ENCODE measurements at places on chromosomes 16 and 17. TPM values are rescaled to one million over a fixed set of nuclear protein-coding genes. Genes with fewer than 3 reads are reported as not detected.

- DNase-seq = peak; percentile 82
- H3K27me3 ChIP-seq = no peaks in the 10 kb centered on the region
- no peak overlapping the region for H3K4me3 ChIP-seq
- H3K4me1 ChIP-seq = peaks cover 47% of the 10 kb centered on the region
- no peaks in the 10 kb centered on the region for H3K36me3 ChIP-seq
Observed at GRCh38 chr17:78315355-78316114, 44.3 kb downstream of the SOCS3 start.

Gene SRCIN1
- 1.6 TPM for total RNA-seq

GRCh38 chr16:68444056-68444657, 4.2 kb downstream of the SMPD3 start:
- no peaks in the 10 kb centered on the region for H3K36me3 ChIP-seq
- DNase-seq = peak; percentile 41
- no peak overlapping the region for H3K27ac ChIP-seq
- H3K4me3 ChIP-seq = no peak overlapping the region
- peaks cover 63% of the 10 kb centered on the region for H3K27me3 ChIP-seq
- H3K4me1 ChIP-seq = peaks cover 8% of the 10 kb centered on the region

DNA sequence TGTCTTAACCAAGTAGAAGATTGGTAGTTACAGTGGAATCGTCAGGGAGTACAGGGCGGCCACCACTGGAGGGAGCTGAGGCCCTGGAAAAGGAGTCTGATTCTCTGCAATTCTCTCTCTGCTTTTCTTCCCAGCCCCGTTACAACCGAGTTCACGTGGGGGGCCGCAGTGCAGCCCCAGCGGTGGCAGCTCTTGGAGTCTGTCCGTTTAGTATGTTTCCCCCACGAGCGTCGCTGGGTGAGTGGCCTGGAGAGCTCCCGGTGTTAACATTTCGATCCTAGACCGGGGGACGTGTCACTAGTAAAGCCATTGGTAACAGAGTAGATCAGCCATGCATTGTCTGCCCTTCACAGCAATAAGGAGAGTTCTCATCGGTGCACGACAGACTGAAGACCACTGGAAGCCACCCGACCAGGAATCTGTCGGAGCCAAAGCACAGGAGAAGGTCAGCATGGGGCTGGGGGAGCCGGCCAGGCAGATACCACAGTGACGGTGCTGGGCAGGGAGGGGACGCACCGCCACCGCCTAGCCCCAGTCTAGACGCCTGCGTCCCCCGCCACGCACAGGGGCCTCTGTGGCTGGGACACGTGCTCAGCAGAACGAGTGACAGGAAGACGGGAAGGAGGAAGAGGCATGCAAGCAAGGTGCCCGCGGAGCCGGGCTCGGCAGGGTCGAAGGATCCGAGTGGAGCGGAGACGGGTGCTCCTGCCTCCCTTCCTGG, 15.7 kb downstream of the SLC16A3 start:
- H3K27ac ChIP-seq = peak overlapping the region; percentile 45
- H3K36me3 ChIP-seq = peaks cover 73% of the 10 kb centered on the region
- H3K4me3 ChIP-seq = no peak overlapping the region
- H3K27me3 ChIP-seq = no peaks in the 10 kb centered on the region
- peak; percentile 79 for DNase-seq

Gene GP1BA
- not detected for total RNA-seq

Gene GNG13
- total RNA-seq = not detected

GRCh38 chr17:64176556-64176955, 46.6 kb upstream of the ERN1 start:
- H3K4me1 ChIP-seq = no peaks in the 10 kb centered on the region
- no peaks in the 10 kb centered on the region for H3K36me3 ChIP-seq
- DNase-seq = no peak
- H3K27ac ChIP-seq = no peak overlapping the region
- H3K27me3 ChIP-seq = no peaks in the 10 kb centered on the region

GRCh38 chr16:67443265-67443664, 12.3 kb downstream of the HSD11B2 start:
- H3K36me3 ChIP-seq = no peaks in the 10 kb centered on the region
- H3K4me1 ChIP-seq = no peaks in the 10 kb centered on the region
- no peaks in the 10 kb centered on the region for H3K27me3 ChIP-seq
- no peak overlapping the region for H3K4me3 ChIP-seq

Gene NECAB2
- 0.76 TPM for total RNA-seq

Gene MYH11
- not detected for total RNA-seq

GRCh38 chr16:65700596-65700995, 578.7 kb upstream of the CDH11 start:
- H3K4me1 ChIP-seq = peaks cover 15% of the 10 kb centered on the region
- H3K27me3 ChIP-seq = no peaks in the 10 kb centered on the region
- DNase-seq = no peak

DNA sequence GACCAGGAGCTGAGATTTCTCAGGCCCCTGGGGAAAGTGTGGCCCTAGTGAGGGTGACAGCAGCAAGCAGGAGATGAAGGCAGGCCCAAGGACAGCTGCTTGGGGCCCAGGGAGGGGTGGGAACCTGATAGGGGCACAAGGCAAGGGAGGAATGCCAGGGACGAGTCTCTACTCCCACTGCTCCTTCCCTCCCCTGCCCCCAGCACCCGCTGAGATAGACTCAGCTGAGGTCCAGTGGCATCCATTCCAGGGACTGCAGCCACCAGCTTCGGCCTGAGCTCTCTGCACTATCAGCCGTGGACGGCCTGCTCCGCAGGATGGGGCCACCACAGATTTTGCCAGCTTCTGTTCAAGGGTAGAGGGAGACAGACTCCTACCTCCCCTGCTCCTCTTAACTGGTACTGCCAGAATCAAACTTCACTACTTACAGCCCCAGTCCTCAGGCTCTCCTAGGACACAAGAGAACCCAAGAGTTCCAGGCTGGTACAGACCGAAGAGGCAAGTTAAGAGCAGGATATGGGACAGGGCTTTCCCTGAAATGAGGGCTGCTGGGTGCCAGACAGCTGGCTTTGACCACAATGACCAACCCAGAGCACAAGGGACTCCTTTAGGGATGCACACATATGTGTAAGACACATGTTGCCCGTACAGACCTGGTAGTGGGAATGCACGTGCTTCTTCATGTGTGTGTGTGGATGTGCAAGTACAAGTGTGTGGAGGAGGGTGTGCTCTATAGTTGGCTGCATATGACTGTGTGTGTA, 5.5 kb downstream of the CACNB1 start:
- H3K4me3 ChIP-seq = no peak overlapping the region
- no peaks in the 10 kb centered on the region for H3K27me3 ChIP-seq
- H3K27ac ChIP-seq = no peak overlapping the region
- no peak for DNase-seq
- peaks cover 3% of the 10 kb centered on the region for H3K36me3 ChIP-seq
- peaks cover 16% of the 10 kb centered on the region for H3K4me1 ChIP-seq

Gene MOSMO
- total RNA-seq = 13.1 TPM

- no peak overlapping the region for H3K4me3 ChIP-seq
- no peak overlapping the region for H3K27ac ChIP-seq
- peaks cover 37% of the 10 kb centered on the region for H3K27me3 ChIP-seq
- H3K36me3 ChIP-seq = no peaks in the 10 kb centered on the region
Observed at GRCh38 chr16:73321853-73322252, 273.9 kb upstream of the ZFHX3 start.

Gene DNAAF8
- 0.72 TPM for total RNA-seq

Gene KRTAP2-2
- total RNA-seq = not detected

GRCh38 chr16:88804552-88805339, 1.2 kb downstream of the CDT1 start:
- peaks cover 55% of the 10 kb centered on the region for H3K36me3 ChIP-seq
- no peaks in the 10 kb centered on the region for H3K27me3 ChIP-seq
- no peak for DNase-seq
- peaks cover 15% of the 10 kb centered on the region for H3K4me1 ChIP-seq

- no peaks in the 10 kb centered on the region for H3K4me1 ChIP-seq
- H3K4me3 ChIP-seq = no peak overlapping the region
- DNase-seq = peak; percentile 54
- no peaks in the 10 kb centered on the region for H3K27me3 ChIP-seq
- H3K36me3 ChIP-seq = no peaks in the 10 kb centered on the region
- H3K27ac ChIP-seq = no peak overlapping the region
Observed at GRCh38 chr16:14289692-14290340, 218.7 kb downstream of the MRTFB start.

Gene HOXB3
- 46.1 TPM for total RNA-seq

- no peak overlapping the region for H3K4me3 ChIP-seq
- H3K4me1 ChIP-seq = no peaks in the 10 kb centered on the region
- H3K27me3 ChIP-seq = no peaks in the 10 kb centered on the region
- DNase-seq = no peak
- H3K27ac ChIP-seq = no peak overlapping the region
Observed at GRCh38 chr17:71528210-71528609, 592.6 kb upstream of the SOX9 start.

Gene LPO
- not detected for total RNA-seq

DNA sequence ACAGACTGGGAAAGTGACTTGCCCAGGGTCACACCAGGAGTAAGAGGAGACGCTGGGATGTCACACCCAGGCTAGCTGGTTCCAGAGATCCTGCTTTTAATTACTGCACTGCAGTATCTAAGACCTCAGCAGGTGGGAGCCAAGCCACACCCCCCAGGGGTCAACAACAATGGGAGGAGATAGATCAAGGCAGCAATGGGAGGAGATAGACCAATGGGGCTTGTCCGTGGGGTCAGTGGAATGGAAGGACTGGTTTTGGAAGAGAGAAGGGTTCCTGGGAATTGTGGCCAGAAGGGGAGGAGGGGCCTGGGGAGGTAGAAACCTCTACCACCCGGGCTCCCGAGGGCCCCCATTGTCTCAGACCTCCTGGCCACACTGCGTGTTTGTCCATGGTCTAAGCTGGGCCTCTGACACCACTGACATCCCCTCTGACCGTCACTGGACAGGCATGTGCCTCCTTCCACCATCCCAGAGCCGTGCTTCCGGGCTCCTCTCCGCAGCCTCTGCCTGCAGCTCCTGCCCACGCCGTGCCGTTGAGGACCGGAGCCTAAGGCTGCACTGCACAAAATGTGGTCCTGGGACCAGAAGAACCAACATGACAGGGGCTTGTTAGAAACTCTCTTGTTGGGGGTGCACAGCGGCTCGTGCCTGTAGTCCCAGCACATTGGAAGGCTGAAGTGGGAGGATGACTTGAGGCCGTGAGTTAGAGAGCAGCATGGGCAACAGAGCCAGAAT, 69.8 kb upstream of the RPH3AL start:
- H3K27me3 ChIP-seq = no peaks in the 10 kb centered on the region
- no peaks in the 10 kb centered on the region for H3K4me1 ChIP-seq
- H3K4me3 ChIP-seq = no peak overlapping the region
- no peak overlapping the region for H3K27ac ChIP-seq

Gene TSNAXIP1
- 1.6 TPM for total RNA-seq

Gene TEKT1
- not detected for total RNA-seq

DNA sequence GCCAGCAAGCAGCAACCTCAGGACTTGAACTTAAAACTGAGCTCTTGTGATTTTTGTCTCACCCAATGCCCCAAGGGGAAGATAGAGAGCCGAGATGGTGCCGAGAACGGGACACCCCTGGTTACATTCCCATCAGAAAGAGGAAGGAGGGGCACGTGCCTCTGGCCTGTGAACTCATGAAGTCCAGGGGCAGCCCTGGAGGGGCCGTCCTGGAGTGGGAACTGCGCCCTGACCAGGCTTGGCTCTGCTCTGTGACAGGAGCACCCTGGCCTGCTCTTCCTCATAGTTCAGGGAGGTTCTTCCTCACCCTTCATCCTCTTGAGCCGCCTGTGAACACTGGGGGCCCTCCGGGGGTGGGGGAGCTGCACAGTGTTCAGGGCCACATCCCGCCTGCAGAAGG, 130.3 kb upstream of the FOXF1 start:
- no peaks in the 10 kb centered on the region for H3K4me1 ChIP-seq
- H3K36me3 ChIP-seq = no peaks in the 10 kb centered on the region
- H3K27ac ChIP-seq = no peak overlapping the region
- H3K27me3 ChIP-seq = peaks cover 39% of the 10 kb centered on the region

- H3K4me1 ChIP-seq = no peaks in the 10 kb centered on the region
- H3K27ac ChIP-seq = no peak overlapping the region
- no peak overlapping the region for H3K4me3 ChIP-seq
- H3K27me3 ChIP-seq = no peaks in the 10 kb centered on the region
- H3K36me3 ChIP-seq = no peaks in the 10 kb centered on the region
- DNase-seq = peak; percentile 7
Observed at GRCh38 chr16:80084614-80085013, 456.2 kb upstream of the DYNLRB2 start.

GRCh38 chr16:2244301-2244700, 7.1 kb downstream of the ECI1 start:
- peaks cover 48% of the 10 kb centered on the region for H3K36me3 ChIP-seq
- no peaks in the 10 kb centered on the region for H3K4me1 ChIP-seq
- no peak for DNase-seq
- no peaks in the 10 kb centered on the region for H3K27me3 ChIP-seq

Gene VASN
- total RNA-seq = 5.4 TPM

DNA sequence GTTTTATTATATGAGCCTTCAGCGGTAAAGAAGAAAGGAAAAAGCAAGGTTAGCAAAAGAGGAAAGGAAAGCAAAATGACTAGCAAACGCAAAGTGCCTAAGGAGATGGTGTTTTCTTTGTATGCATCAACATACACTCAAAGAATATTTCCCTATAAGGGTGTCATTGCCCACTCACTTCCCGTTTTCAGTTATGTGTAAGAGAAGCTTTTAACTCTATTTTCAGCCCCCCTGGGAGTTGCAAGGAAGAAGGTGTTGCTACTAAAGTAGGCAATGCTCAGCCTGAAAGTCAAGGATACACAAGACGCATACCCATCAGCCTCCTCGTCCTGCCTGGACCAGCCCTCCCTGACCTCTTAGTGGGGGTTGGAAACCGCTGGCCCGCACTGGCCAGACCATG, 267.7 kb upstream of the ZFHX3 start:
- no peaks in the 10 kb centered on the region for H3K4me1 ChIP-seq
- no peak for DNase-seq
- no peak overlapping the region for H3K4me3 ChIP-seq
- H3K36me3 ChIP-seq = no peaks in the 10 kb centered on the region

GRCh38 chr17:3922765-3923164, 6.5 kb upstream of the P2RX1 start:
- no peak overlapping the region for H3K27ac ChIP-seq
- H3K4me3 ChIP-seq = no peak overlapping the region
- H3K27me3 ChIP-seq = no peaks in the 10 kb centered on the region
- no peak for DNase-seq
- no peaks in the 10 kb centered on the region for H3K4me1 ChIP-seq

DNA sequence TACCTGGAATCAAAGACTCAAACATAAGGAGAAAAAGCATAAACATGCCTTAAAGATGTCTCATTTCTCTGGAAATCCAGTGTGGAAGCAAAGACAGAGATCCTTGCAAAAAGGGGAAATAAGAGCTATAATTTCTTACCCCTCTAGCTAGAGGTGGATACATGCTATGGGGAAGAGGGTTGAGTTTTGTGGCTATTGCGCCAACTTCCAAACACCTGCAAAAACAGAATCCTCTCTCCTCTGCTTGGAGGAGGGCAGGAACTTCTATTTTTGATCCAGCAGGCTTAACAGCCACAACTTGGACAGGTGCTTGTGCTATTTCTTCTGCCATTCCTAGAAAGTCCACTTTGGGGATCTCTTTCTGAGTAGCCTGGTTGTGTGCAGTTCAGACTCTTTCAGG, 21.5 kb upstream of the NUDT7 start:
- peaks cover 6% of the 10 kb centered on the region for H3K27me3 ChIP-seq
- no peak overlapping the region for H3K4me3 ChIP-seq
- H3K36me3 ChIP-seq = no peaks in the 10 kb centered on the region
- H3K27ac ChIP-seq = no peak overlapping the region

- no peaks in the 10 kb centered on the region for H3K36me3 ChIP-seq
- DNase-seq = no peak
- H3K4me3 ChIP-seq = no peak overlapping the region
Observed at GRCh38 chr16:83851473-83851872, 43.7 kb downstream of the HSBP1 start.

GRCh38 chr17:31198026-31198425, 99.0 kb downstream of the OMG start:
- no peak overlapping the region for H3K4me3 ChIP-seq
- no peaks in the 10 kb centered on the region for H3K27me3 ChIP-seq
- no peaks in the 10 kb centered on the region for H3K4me1 ChIP-seq
- no peaks in the 10 kb centered on the region for H3K36me3 ChIP-seq
- H3K27ac ChIP-seq = no peak overlapping the region

Gene KRT28
- not detected for total RNA-seq
